Activated CD4-positive, alpha-beta T cell treated with anti-CD3 and anti-CD28 coated beads, Interleukin-2, amount 10 ng/mL, durations not matched to agents 7 days and 5 days (primary cell): ENCODE measurements at places on chromosomes 4 and X. TPM values are rescaled to one million over a fixed set of nuclear protein-coding genes. Genes with fewer than 3 reads are reported as not detected.

DNA sequence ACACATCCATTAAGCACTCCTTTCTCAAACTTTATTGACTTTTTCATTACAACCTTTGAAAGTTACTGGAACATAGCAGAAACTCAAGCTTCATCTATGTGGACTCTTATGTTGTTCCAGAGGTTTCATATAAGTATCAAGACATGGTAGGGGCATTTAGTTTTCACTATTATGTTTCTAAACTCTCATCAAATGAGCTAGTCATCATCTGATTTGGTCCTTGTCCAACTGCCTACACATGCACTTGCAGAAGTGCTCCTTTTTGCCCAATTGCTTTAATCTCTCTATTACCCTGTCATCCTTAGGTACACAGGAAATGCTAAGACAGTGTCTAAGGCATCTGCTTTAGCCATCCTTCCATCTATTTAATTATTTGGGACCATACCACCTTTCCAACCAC is 42.2 kb upstream of the EPGN start:
- H3K27ac ChIP-seq: no peak overlapping the region
- H3K4me1 ChIP-seq: peaks cover 11% of the 10 kb centered on the region
- no peaks in the 10 kb centered on the region for H3K36me3 ChIP-seq
- DNase-seq: no peak
- no peaks in the 10 kb centered on the region for H3K27me3 ChIP-seq

FAM13A gene
- total RNA-seq: 13.3 TPM

PLCXD1 gene
- 63.4 TPM for total RNA-seq

CLDN22 gene
- total RNA-seq: not detected

DNA sequence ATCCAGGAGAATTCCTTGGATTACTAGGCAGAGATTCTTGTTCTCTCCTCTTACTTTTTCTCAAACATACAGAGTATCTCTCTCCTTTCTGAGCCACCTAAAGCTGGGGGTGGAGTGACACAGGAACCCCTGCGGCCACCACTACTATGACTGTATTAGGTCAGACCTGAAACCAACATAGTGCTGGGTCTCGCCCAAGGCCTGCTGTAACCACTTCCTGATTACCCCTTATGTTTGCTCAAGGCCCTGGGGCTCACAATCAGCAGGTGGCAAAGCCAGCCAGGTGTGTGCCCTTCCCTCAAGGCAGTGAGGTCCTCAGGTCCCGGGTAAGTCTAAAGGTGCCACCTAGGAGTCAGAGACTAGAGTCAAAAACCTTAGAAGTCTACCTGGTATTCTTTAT is 166.4 kb downstream of the PARM1 start:
- H3K27ac ChIP-seq: no peak overlapping the region
- no peaks in the 10 kb centered on the region for H3K27me3 ChIP-seq
- no peaks in the 10 kb centered on the region for H3K36me3 ChIP-seq
- no peak for DNase-seq

- no peak for DNase-seq
- no peak overlapping the region for H3K27ac ChIP-seq
- no peaks in the 10 kb centered on the region for H3K4me1 ChIP-seq
- no peaks in the 10 kb centered on the region for H3K27me3 ChIP-seq
- H3K36me3 ChIP-seq: no peaks in the 10 kb centered on the region
These were observed 3.6 kb downstream of the SLC10A6 start for GRCh38 chr4:86845593-86845992.

GRCh38 chrX:115400960-115401359 is 111.4 kb downstream of the LUZP4 start:
- DNase-seq: no peak
- H3K27ac ChIP-seq: no peak overlapping the region
- no peaks in the 10 kb centered on the region for H3K4me1 ChIP-seq
- no peaks in the 10 kb centered on the region for H3K36me3 ChIP-seq
- no peaks in the 10 kb centered on the region for H3K27me3 ChIP-seq

GRCh38 chr4:147846318-147847155 is 114.6 kb downstream of the ARHGAP10 start:
- DNase-seq: peak; percentile 44
- no peak overlapping the region for H3K27ac ChIP-seq
- no peak overlapping the region for H3K4me3 ChIP-seq

GRCh38 chr4:41012293-41012692 is 202.0 kb downstream of the APBB2 start:
- H3K4me3 ChIP-seq: no peak overlapping the region
- no peaks in the 10 kb centered on the region for H3K4me1 ChIP-seq
- H3K27me3 ChIP-seq: peaks cover under 1% of the 10 kb centered on the region
- DNase-seq: no peak

GRCh38 chr4:86564795-86565194 is 29.3 kb upstream of the PTPN13 start:
- H3K27ac ChIP-seq: no peak overlapping the region
- H3K4me3 ChIP-seq: no peak overlapping the region
- no peaks in the 10 kb centered on the region for H3K4me1 ChIP-seq
- H3K36me3 ChIP-seq: no peaks in the 10 kb centered on the region
- no peak for DNase-seq

GRCh38 chr4:164536814-164537213 is 217.1 kb upstream of the SMIM31 start:
- no peak overlapping the region for H3K27ac ChIP-seq
- no peaks in the 10 kb centered on the region for H3K36me3 ChIP-seq
- no peaks in the 10 kb centered on the region for H3K27me3 ChIP-seq
- H3K4me1 ChIP-seq: no peaks in the 10 kb centered on the region

GRCh38 chr4:61938250-61938846 is 738.2 kb downstream of the ADGRL3 start:
- DNase-seq: no peak
- H3K27me3 ChIP-seq: no peaks in the 10 kb centered on the region
- H3K4me1 ChIP-seq: no peaks in the 10 kb centered on the region
- no peak overlapping the region for H3K4me3 ChIP-seq

ASMT gene
- total RNA-seq: not detected

NDNF gene
- 0.10 TPM for total RNA-seq

GPR119 gene
- total RNA-seq: not detected

PDGFRA gene
- not detected for total RNA-seq

VCX2 gene
- not detected for total RNA-seq

- H3K4me3 ChIP-seq: no peak overlapping the region
- peaks cover 9% of the 10 kb centered on the region for H3K36me3 ChIP-seq
- H3K4me1 ChIP-seq: peaks cover 1% of the 10 kb centered on the region
- no peak for DNase-seq
These were observed 9.3 kb downstream of the PAPSS1 start for GRCh38 chr4:107710493-107711459.

GRCh38 chr4:101527188-101527587 is 179.9 kb upstream of the PPP3CA start:
- H3K36me3 ChIP-seq: no peaks in the 10 kb centered on the region
- no peak overlapping the region for H3K4me3 ChIP-seq
- H3K27me3 ChIP-seq: peaks cover 25% of the 10 kb centered on the region
- peaks cover 16% of the 10 kb centered on the region for H3K4me1 ChIP-seq
- H3K27ac ChIP-seq: no peak overlapping the region

GRCh38 chrX:68398291-68398690 is 35.0 kb downstream of the OPHN1 start:
- H3K27me3 ChIP-seq: peaks cover 2% of the 10 kb centered on the region
- no peak overlapping the region for H3K27ac ChIP-seq
- H3K4me3 ChIP-seq: no peak overlapping the region

- H3K4me1 ChIP-seq: peaks cover 39% of the 10 kb centered on the region
- H3K27me3 ChIP-seq: peaks cover 7% of the 10 kb centered on the region
- no peak overlapping the region for H3K27ac ChIP-seq
- H3K4me3 ChIP-seq: peak overlapping the region; percentile 55
- no peaks in the 10 kb centered on the region for H3K36me3 ChIP-seq
- no peak for DNase-seq
These were observed 24.4 kb upstream of the BCORL1 start for GRCh38 chrX:129958083-129958465.

GRCh38 chr4:31592293-31592692 is 872.1 kb downstream of the PCDH7 start:
- no peak for DNase-seq
- H3K4me1 ChIP-seq: no peaks in the 10 kb centered on the region
- no peaks in the 10 kb centered on the region for H3K27me3 ChIP-seq
- no peak overlapping the region for H3K4me3 ChIP-seq

PAGE2 gene
- total RNA-seq: not detected

GRCh38 chr4:150934022-150934421 is 81.1 kb downstream of the LRBA start:
- H3K36me3 ChIP-seq: peaks cover 3% of the 10 kb centered on the region
- H3K4me1 ChIP-seq: peaks cover 3% of the 10 kb centered on the region
- no peak overlapping the region for H3K4me3 ChIP-seq

LINC00632 gene
- 8.0 TPM for total RNA-seq

DNA sequence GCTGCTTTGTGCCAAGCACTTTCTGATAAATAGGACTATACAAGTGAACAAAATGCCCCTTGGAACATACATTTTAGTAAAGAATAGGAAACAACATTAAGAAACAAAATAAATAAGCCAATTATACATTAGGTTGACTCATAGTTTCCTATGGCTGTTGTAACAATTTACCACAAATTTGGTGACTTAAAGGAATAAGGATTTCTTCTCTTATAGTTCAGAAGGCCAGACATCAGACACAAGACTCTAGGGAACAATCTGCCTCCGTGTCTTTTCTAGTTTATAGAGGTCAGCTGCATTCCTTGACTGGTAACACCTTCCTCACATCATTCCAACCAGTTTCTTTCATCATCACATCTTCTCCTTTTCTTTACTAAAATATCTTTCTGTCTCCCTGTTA is 235.9 kb upstream of the PCDH18 start:
- H3K27me3 ChIP-seq: no peaks in the 10 kb centered on the region
- H3K4me1 ChIP-seq: no peaks in the 10 kb centered on the region
- no peak overlapping the region for H3K4me3 ChIP-seq
- H3K27ac ChIP-seq: no peak overlapping the region
- DNase-seq: no peak

PASD1 gene
- total RNA-seq: not detected

DNA sequence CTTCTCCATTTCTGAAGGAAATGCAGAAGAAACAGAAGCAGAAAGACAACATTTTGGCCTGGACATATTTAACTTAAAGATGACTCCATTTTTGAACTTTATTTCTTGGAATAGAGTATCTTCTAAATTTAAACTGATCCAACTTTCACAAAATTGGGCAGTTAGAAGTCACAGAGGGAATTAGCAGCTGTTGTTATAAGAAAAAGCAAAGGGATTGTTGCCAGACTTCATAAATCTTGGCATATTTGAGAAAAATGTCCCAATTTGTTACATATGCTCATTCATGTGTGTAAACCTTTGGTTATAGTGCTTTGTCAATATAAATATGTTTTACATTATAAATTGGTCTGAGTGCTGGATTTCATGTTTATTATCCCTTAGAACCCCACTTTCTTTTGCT is 3.4 kb downstream of the GLUD2 start:
- H3K4me1 ChIP-seq: no peaks in the 10 kb centered on the region
- no peak overlapping the region for H3K4me3 ChIP-seq
- no peak overlapping the region for H3K27ac ChIP-seq
- no peak for DNase-seq
- peaks cover 13% of the 10 kb centered on the region for H3K27me3 ChIP-seq

POF1B gene
- 0.12 TPM for total RNA-seq

- no peak overlapping the region for H3K4me3 ChIP-seq
- no peaks in the 10 kb centered on the region for H3K27me3 ChIP-seq
- DNase-seq: no peak
- peaks cover 77% of the 10 kb centered on the region for H3K4me1 ChIP-seq
These were observed 57.5 kb downstream of the HADH start for GRCh38 chr4:108047199-108047598.

- H3K27me3 ChIP-seq: no peaks in the 10 kb centered on the region
- H3K4me3 ChIP-seq: peak overlapping the region; percentile 81
- H3K36me3 ChIP-seq: peaks cover 12% of the 10 kb centered on the region
- H3K4me1 ChIP-seq: peaks cover 34% of the 10 kb centered on the region
- no peak for DNase-seq
These were observed 1.1 kb upstream of the CHST7 start for GRCh38 chrX:46572340-46572936.

- no peak overlapping the region for H3K4me3 ChIP-seq
- H3K36me3 ChIP-seq: no peaks in the 10 kb centered on the region
- H3K27ac ChIP-seq: no peak overlapping the region
These were observed 36.9 kb downstream of the SNCA start for GRCh38 chr4:89800012-89800516.

DNA sequence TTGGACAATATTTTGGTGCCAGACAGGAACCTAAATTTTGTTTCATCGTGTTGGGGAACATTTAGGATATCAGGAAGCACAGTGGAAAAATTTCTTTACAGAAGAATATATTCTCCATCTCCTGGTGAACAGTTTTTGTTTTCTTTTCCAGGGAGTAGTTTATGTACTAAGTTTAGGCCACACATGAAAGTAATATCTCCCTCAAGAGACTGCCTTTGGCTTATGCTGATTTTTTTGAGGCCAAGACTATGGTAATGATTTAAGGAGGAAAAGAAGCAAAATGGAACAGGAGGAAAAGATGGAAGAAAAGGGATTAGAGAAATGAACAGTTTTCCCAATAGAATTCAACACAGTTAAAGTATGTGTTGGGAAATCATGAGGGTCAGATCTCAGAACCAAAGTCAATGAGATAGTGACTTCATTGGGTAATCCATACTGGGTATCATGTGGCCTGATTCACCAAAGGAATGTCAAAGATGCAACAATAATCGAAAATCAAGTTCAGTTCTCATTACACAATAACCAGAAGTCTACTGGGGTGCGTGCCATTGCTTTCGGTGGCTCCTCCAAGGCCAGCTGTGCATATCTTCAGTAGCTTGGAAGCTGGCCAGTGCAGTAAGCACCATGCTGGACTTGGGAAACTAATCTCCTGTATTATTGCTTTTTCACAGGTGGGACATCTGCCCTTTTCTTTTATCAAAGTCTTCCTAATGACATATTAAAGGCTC is 234.8 kb downstream of the COL25A1 start:
- H3K4me3 ChIP-seq: no peak overlapping the region
- DNase-seq: no peak
- H3K27me3 ChIP-seq: peaks cover 3% of the 10 kb centered on the region
- no peaks in the 10 kb centered on the region for H3K4me1 ChIP-seq

DNA sequence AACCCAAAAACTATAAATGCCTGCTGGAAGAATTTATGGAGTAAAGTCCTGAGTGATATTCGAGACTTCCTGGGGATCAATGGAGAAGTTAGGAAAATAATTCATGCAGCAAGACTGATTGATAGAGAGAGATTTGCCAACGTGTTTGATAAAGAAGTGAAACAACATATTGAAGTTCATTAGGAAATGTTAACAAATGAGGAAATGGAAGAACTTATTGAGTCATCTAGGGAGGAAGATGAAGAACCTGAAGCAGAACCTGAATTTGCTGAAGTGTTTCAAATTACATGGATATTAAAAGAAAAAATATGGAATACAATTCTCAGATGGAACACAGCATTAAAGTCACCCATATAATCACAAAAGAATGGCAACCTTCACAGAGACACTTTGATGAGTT is 39.0 kb downstream of the DDX60 start:
- DNase-seq: no peak
- no peaks in the 10 kb centered on the region for H3K27me3 ChIP-seq
- H3K36me3 ChIP-seq: peaks cover 81% of the 10 kb centered on the region

- peaks cover 6% of the 10 kb centered on the region for H3K27me3 ChIP-seq
- DNase-seq: no peak
- H3K36me3 ChIP-seq: peaks cover 17% of the 10 kb centered on the region
- no peak within 1 kb of the TSS for H3K27ac ChIP-seq
- peaks cover 60% of the 10 kb centered on the region for H3K4me1 ChIP-seq
These were observed at the start of gene DTHD1 for GRCh38 chr4:36281384-36282106. Gene DTHD1 (plus strand): TSS chr4:36281616. CDS start chr4:36281759, 143 bp downstream.

GRID2 gene
- not detected for total RNA-seq

SPACA5 gene
- 0.32 TPM for total RNA-seq
